COLO829 (cell line): ENCODE measurements at places on chromosomes 2 and 18.

- DNase-seq = no peak
Measured at GRCh38 chr2:45131587-45131986, 122.3 kb upstream of the SIX2 start.

DNA sequence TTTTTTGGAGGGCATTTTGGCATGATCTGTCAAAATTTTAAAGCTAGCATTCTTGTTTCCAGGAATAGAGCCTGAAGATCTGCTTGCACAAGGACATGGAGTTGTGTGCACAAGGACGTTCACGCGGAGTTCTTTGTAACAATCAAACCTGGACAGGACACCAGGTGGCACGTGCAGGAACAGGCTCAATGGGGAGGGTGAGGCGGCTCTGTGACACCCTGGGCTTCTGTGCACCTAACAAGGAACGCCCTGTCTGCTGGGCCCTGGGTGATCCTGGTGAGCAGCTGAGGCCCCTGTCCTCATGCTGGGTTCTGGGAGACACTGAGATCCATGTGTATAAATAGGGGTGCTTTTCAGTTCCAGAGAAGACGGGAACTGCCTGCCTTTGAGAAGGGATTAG, 93.1 kb upstream of the PXDN start:
- DNase-seq = no peak

DNA sequence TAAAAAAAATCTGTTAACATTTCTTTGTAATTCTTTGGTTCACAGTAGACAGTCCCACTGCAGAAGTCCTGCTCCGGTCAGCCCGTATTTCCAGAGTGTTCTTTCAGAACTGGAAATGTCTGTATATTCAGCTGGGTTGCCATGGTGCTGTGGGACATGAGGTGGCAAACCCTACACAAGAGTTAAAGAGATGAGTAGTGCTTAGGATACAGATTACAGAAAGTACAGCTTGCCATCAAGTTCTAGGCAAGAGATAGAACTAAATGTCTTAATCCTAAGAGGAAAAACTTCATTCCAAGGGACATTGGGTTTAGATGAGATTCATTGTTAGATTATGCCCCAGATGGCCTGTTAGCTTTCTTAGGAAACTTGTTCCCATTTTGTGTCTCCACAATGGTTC, 60.1 kb downstream of the FMNL2 start:
- DNase-seq = no peak

- no peak for DNase-seq
Measured at GRCh38 chr18:3040173-3040572, 27.2 kb upstream of the LPIN2 start.

GRCh38 chr2:223956300-223956699, 963 bp upstream of the MRPL44 start:
- DNase-seq = no peak

DNA sequence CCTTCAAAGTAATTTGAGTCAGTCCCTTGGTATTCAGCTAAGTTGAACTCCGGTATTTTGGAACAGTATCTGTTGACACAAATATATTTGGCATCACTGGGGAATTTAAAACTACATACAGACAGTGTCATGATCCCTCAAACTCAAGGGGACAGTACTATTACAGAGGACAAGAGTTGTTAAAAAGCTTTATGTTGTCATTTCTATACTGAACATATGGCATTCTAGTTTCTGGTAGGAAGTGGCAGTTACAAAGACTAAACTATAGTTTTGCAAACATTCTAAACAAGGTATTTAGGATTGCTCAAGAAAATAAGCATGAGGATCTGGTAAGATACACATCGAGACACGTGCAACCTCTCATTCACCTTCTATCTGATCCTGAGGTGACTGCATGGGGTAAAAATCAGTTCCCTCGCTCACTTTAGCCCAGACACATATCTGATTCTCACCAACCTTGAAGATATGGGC, 16.6 kb upstream of the CCNYL1 start:
- no peak for DNase-seq

DNA sequence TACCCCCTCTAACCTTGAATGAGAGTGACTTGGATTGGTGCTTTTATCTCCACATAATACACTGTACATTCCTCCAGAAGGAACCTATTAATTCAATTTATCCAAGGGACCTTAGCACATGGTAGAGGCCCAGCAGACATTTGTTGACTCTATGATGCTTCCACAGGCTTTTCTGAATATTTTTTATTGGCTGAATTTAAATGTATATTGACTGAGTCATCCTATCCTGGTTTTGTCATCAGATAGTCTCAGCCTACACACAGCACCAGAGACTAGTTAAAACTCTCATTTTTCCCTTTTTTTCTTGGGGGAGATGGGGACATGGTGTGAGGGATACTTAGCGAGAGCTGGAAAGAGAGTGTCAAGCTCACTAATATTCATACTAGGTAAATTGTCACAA, 101.6 kb downstream of the LRRC30 start:
- no peak for DNase-seq

DNA sequence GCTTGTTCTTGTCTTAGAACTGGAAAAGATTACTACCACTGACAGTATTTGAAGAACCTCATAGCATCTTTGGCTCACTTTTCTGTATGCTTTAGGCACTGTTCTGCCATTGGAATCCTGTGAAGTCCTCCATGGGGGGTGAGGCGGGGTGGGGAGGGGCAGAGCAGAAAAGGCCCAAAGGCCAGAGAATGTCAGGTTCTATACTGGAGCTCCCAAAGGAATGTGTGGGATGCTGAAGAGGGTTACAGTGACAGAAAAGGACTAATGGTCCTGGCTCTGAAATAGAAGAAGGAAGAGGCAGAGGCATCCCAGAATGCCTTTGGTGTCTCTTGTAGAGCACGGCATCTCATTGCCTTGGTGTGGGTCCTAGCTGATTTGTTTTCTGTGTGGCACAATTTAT, 141.9 kb downstream of the HAUS1 start:
- DNase-seq = no peak

GRCh38 chr2:106090916-106091618, 103.0 kb downstream of the UXS1 start:
- no peak for DNase-seq

DNA sequence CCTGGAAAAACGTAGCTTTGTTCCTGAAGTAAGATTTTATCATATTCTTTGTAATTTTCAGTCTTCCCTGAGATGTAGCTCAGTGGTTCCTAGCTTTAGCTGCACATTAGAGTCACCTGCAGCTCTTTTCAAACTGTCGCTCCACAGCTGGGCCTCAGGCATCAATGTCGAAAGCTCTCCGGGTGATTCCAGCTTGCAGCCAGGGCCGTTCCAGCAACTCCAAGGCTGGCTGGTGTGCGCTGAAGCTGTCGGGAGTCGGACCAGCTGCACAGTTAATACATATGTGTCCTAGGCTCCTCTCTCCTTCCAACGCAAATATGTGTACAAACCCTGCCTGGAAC, 609 bp upstream of the ZNF2 start:
- DNase-seq = no peak

DNA sequence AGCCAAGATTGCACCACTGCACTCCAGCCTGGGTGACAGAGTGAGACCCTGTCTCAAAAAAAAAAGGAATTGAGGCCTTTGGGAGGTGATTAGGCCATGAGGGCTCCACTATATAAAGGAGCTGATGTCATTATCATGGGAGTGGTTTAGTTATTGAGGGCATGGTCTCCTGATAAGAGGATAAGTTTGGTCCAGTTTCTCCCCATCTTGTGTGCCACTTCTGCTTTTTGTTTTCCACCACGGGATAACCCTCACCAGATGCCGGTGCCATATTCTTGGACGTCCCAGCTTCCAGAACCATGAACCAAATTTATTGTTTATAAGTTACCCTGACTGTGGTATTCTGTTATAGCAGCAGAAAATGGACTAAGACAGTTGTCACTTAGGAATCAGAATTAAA, 125.8 kb downstream of the C1D start:
- DNase-seq = no peak

GRCh38 chr18:9987345-9987744, 73.5 kb downstream of the VAPA start:
- no peak for DNase-seq

GRCh38 chr2:66327066-66327740, 107.7 kb upstream of the MEIS1 start:
- no peak for DNase-seq

- DNase-seq = no peak
Measured at GRCh38 chr2:30073523-30073922, 73.3 kb upstream of the YPEL5 start.

DNA sequence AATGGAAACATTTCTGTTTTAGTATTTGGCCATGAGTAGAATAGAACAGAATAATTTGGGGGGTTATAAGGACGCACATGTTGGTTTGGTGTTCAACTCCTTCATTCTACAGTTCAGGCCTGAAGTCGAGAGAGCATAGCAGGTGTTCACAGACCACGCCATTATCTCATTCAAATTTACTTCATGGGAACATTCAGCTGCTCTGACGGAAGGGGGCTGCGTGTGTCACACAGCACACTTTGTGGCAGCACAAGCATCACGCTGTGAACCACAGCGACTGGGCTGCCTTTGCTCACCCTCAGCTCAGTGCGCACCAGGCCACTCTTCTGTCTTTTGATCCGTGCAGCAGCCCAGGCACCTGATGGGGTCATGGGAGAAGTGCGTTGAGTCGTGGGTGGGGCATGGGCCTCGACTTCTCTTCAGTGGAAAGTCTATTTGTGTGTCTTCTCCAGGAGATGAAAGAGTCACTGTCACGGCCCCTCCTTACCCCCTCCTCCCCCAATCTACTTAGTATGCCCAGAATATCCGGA, 348.6 kb upstream of the SALL3 start:
- DNase-seq = no peak

- DNase-seq = no peak
Measured at GRCh38 chr2:113076954-113077669, 9.3 kb downstream of the IL1F10 start.

GRCh38 chr2:66575625-66576310, 140.8 kb downstream of the MEIS1 start:
- DNase-seq = no peak

DNA sequence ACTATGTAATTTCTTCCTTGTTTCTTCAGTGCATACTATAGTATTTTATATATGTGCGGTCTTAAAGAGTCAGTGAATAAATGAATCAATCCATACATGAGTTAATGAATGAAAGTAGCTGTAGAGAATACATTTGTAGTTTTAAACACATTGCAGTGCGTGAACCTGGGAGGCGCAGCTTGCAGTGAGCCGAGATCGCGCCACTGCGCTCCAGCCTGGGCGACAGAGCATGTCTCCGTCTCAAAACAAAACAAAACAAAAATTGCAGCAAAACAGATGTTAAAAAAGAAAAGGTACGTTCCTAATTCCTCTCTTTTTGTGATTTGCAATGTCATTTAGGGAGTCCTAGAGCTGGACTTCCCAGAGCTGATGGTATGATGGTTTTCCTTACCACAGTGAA, 1144.8 kb upstream of the FANCL start:
- no peak for DNase-seq

DNA sequence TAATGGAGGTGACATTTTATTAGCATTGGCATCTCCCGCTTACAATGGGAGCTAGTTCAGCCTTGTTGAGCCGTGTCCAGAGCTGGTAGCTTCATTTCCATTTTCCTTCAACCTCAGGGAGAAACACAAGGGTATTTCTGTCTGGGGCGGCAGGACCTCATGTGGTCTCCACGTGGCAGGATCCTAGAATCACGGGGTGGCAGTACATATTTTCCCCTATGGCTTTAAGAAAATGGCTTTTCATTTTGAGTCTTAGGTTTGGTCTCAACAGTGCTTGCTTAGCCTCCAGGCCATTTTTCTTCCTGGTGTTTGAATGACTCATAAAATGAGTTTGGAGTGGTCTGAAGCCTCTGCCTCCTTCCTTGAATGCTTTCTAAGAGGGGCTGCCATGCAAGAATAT, 20.3 kb downstream of the CABLES1 start:
- DNase-seq = peak; percentile 82

- DNase-seq = no peak
Measured at GRCh38 chr2:234661175-234661574, 164.3 kb upstream of the ARL4C start.

- DNase-seq = no peak
Measured at GRCh38 chr2:10002109-10002508, 41.2 kb upstream of the KLF11 start.

DNA sequence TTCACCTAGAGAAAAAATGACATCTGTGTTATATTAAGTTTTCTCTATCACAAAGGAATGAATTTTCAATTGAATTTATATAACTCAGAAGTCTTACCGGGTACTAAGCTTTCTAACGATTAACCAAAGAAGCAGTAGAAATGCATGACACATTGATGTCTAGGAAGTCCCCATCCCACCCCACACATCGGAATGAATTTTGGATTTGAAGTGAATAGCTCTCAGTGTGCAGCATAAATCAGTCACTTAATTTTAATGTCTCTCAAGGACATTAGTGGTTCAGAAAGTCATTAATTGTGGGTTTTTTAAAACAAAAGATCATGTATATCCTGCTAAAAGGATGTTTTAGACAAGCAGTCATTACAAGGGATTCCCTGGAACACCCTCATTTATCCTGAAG, 141.4 kb upstream of the PIEZO2 start:
- peak; percentile 25 for DNase-seq

DNA sequence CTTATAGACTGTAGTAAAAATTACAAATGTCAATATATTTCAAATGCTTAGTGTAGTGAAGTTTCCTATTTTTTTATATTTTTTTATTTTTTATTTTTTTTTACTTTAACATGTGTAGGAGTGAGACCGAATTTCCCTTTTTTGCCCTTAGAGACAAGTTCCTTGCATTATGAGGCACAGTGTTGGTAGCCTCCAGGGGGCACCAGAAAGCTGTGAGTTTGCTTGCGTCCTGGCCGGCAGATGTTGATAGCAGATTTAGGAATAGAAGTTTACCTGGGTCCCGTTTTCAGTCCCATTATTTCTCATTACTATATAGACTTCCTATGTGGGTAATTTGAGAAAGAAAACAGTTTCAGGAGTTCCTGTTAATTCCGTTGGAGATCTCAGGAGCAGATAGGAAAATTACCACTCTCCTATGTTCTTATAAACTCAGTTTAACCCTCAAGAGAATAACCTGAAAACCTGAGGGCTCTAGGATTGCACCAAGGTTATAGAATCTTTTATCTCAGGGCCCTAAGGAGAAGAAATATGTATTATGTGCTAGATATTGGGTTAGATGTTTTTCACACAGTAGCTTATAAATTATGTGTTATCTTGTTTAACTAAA, 157.5 kb upstream of the SESTD1 start:
- peak; percentile 34 for DNase-seq

GRCh38 chr2:136798766-136799165, 33.4 kb downstream of the THSD7B start:
- no peak for DNase-seq

GRCh38 chr2:1136067-1136466, 185.4 kb downstream of the SNTG2 start:
- no peak for DNase-seq

DNA sequence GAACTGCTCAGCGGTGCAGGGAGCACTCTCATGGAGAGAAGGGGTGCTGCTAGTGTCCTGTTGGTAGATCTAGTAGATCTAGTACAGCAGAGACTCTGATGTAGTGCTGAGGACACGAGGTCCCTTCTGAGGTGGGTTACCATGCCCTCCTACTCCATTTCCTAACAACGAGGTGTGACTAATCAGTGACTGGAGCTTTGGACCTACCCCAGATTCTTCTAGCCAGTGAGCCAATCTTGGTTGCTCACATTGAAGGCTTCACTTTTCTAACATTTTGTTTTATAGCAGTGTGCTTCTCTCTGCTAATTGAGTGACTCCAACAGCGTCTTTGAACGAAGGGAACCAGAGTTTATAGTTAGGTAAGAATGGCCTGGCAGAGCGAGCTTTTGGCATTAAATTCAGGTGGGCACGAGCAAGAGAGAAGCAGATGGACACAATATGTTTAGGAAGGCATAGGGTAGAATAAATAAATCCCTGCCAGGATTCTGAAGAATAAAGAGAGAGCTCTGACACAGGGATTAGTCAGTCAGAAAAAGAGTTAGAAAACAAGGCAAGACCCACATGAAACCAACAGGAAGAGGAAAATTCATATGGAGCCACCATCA, 306.0 kb upstream of the RAB12 start:
- DNase-seq = no peak

- DNase-seq = peak; percentile 99
Measured at GRCh38 chr18:51236225-51236624, 38.7 kb upstream of the MEX3C start.
